ENCODE measurements at places on chromosomes 3 and 15. TPM values are rescaled to one million over a fixed set of nuclear protein-coding genes. Genes with fewer than 3 reads are reported as not detected.

Gene RPL22L1
- polyA plus RNA-seq, result 55.7 TPM

Gene DNAJC17
- 32.4 TPM for polyA plus RNA-seq

Gene RAD51
- polyA plus RNA-seq, result 0.93 TPM

Gene MCF2L2
- 2.7 TPM for polyA plus RNA-seq

Gene KY
- 0.30 TPM for polyA plus RNA-seq

Gene SLC24A5
- not detected for polyA plus RNA-seq

Gene ZNF660
- polyA plus RNA-seq, result 0.18 TPM

Gene DNASE1L3
- 0.32 TPM for polyA plus RNA-seq

Gene DNAH12
- not detected for polyA plus RNA-seq

DNA sequence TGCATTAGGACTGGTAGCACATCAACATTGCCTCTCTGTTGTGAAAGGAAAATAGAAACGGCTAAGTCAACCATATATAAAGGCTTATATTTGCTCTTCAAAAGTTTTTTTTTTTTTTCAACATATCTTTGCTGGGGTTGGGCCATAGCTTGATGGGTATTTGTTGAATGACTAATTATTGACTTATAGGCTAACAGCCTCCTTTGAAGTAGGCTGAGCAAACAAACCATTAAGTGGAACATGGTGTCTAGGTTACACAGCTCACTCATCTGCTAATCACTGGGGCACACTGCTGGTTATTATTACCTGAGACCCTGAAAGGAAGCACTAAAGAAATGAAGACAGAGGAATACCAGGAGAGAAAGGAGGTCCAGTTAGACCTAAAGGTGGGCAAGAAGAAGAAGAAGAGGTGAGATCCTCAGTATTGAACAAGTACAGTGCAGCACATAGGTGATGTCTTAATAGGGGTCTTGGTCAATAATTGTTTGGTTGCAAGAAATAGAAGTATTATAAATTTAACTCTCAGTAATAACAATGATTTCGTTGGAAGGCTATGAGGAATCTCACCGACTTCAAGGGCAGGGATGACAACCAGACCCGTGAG is 139.4 kb downstream of the RPLP1 start:
- no peak for DNase-seq

DNA sequence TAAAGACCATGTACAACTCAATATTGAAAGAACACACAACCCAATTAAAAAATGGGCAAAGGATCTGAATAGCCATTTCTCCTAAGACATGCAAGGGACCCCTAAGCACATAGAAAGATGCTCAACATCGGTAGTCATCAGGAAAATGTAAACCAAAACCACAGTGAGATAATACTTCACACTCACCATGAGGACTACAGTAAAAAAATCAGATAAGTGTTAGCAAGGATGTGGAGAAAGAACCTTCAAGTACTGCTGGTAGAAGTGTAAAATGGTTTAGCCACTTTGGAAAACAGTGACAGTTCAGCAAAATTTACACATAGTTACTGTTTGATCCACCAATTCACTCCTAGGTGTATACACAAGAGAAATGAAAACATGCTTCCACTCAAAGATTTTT is 30.1 kb upstream of the XIRP1 start:
- DNase-seq, result no peak

DNA sequence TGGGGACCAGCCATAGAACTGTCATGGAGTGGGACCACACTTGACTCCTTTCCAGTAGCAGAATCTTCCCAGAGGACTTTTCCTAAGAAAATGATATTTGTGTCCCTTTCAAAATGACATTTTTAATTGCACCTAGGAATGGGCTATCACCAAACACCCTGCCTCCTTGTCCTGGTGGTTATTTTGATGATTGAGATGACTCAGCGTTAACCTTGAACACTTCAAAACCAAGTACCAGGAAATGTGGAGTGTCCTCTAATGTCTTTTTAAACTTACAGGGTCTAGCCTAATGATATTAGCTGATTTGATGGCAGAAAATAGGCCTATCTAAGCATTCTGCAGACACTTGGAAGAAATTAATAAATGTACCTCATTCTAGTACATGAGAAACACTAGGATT is 90.7 kb downstream of the HHLA2 start:
- DNase-seq, result no peak

DNA sequence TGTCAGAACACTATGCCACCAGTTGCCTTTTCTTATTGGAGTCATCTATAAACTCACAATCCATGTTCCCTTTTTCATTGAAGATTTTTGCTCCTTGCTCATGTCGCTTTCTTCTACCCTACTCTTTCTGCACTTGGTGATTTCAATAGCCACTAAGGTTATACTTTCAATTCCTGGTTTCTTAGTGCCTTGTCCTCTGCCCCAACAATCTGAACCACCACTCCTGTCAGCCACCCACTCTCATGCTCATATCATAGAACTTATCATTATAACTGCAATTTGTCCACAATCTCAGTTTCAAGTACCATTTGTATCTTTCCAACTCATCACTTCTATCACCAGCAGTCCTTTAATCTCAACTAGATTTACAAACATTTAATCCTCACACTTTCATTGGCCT is 10.0 kb upstream of the GRAMD1C start:
- no peak for DNase-seq

GRCh38 chr15:74265046-74265639 is 29.0 kb downstream of the CCDC33 start:
- DNase-seq, result peak; percentile 53

GRCh38 chr3:187208159-187208558 is 10.9 kb downstream of the RTP1 start:
- DNase-seq, result no peak

GRCh38 chr3:30167541-30168011 is 438.8 kb upstream of the TGFBR2 start:
- DNase-seq, result no peak

GRCh38 chr3:29153811-29154210 is 127.1 kb upstream of the RBMS3 start:
- no peak for DNase-seq

- DNase-seq, result no peak
These were observed 760.8 kb upstream of the CFAP20DC start for GRCh38 chr3:59810606-59811005.

GRCh38 chr3:183360971-183361624 is 67.3 kb downstream of the MCF2L2 start:
- no peak for DNase-seq

DNA sequence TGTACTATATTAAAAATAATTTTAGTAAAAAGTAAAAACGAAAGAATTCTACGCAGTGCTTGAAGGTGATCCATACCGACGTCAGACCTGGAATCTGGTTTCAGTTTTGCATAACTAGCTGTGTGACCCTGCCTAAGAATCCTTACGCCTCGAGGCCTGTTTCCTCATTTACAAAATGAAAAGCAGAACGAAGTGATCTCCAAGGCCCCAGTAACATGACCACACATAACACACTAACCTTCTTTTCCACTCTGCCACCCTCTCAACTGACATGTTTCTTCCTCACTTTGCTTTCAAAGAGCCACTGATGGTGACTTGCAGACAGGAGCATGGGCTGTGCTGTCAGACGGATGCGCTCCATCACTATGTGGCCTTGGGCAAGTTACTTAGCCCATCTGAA is 4.8 kb downstream of the MESD start:
- DNase-seq, result no peak

DNA sequence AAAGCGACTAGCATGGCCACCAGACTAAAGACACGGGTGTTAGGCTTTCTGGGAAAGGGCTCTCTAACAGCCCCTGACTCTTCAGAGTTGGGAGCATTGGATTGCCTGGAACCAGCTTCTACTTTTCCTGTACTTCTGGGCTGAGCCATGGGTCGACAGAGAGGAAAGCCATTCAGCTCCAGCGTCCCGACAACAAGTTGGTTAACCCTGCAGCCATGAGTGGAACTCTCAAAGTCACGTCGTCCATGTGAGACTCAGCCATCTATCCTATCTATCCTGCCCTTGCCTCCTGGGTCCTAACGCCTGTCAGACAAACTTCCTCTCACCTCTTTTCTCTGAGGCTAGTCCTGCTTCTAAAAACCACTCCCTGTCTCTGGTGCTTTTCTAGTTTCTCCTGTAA is 32.6 kb upstream of the TBC1D5 start:
- no peak for DNase-seq

DNA sequence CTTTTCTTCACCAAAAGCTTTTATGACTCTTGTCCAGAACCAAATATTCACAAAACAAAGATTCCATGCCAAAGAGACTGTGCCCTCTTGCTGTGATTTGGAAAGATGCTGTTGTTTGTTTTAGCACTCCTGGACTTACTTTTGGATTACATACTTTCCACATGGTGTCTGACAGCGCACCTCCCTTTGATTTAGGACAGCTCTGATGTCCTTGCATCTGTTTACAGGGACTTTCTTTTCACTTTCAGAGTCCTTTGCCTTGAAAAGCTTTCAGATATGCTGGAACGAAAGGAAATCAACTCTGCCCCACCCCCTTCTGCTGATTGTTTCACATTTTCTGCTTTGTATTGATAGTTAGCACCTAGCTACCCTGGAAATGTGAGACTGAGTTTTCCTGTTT is 133.0 kb upstream of the NR2E3 start:
- DNase-seq, result no peak

DNA sequence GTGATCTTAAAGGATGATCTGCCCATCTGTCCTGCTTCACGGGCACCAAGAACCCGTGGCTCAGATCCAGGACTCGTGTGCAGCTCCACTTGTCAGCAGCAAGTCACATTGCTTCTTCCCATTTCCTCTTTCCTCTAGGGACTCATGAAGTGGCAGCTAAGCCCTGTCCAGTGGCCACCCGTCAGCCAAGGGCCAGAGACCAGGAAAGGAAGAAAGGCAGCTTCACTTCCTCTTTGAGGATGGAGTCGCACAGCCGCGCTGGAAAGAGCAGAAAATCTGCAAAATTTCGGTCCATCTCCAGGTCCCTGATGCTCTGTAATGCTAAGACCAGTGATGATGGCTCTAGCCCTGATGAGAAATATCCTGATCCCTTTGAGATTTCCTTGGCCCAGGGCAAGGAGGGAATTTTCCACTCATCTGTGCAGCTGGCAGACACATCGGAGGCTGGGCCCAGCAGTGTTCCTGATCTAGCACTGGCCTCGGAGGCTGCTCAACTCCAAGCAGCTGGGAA is 28.5 kb downstream of the IL16 start:
- peak; percentile 79 for DNase-seq

GRCh38 chr15:98282656-98283332 is 322.3 kb downstream of the ARRDC4 start:
- no peak for DNase-seq

DNA sequence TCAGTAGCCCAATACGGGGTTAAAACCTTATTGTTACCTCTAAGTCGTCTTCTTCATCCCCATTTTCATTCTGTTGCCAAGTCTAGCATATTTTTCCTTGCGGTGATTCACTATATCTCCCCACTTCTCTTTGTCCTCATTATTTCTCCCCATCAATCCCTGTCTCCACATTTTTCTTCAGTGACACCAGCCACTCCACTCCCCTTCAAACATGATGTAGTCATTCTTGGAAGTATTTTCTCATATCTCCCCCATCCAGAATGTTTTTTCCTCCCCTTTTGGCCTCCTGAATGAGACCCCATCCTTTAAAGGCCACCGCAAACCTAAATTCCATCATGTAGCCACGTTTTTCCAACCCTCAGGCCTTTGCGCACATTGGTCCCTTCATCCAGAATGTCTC is 105.9 kb downstream of the TOP2B start:
- DNase-seq, result no peak

DNA sequence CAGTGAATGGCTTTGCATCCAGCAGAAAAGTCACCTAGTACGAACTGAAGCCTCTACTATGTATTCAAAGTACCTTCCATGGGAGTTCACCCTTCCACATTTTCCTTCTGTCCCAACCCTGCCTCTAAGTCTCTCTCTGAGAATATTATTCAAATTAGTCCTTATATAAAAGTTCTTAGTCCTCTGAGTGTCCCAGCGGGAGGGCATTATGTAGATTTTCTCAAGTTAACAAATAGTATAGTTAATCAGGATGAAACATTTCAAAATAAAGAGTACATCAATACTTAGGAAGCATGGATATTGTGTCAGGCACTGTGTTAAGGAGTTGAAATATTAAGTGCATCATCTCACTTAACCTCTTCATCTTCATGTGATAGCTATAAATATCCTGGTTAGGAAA is 223.3 kb downstream of the CPNE4 start:
- DNase-seq, result no peak

DNA sequence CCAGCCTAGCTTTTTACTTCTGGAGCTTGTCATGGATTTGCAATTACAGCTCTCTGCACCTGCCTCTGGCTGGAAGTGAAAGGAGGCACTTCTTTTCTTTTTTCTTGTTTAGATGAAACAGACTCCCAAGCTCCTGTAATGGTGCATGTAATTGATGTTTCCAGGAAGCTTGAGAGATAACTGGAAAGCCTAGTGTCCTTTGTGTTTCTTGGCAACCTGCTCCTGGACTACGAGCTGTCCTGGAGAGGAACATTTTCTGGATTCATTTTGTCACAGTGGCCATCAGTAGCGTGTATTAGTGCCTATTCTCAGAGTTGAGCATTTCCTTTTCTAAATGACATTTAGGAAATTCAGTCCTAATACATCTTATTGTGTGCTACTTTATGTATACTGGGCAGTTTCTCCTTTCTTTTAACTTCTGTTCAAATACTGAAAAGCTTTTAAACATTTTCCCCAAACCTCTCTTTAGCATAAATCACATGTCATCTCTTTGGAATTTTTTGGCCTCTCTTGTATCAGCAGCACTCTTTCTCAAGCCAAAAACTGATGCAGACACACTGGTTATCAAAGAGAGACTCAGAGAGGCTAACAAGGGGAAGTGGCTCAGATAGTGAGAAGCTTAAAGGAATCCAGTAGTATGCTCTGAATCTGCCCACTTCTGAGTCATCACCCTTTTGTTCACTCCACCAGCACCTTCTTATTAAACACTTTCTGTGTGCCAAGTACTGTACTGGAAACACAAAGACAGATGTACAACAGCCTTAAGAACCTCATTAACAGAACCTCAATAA is 62.6 kb upstream of the SLC2A2 start:
- DNase-seq, result no peak

DNA sequence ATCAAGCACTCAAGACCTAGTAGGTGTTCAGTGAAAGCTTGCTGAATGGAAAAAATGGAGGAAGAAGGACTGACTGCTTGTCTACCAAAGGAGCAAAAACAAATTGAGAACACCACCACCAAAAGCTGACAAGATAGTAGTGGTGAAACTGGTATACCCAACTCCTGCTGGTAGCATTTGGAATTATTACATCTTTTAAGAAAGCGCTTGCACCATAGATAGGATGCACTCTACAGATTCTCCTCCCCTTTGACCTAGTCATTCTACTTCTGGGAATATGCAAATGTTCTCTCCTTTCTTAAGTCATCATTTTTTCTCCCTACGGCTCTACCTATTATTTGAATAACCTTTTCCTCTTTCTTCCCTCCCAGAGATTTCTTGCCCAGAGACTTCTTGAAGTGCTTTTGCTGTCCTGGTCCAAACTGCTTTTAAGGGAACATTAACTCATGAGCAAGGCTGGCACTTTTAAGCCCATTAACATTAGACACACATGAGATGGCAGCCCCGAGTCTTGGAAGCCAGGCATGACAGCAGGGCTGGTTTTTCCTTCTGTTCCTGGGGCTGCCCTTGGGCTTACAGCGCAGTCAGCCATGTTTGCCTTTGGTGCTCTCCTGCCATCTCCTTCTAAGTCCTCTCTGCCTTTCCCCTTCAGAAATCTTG is 75.0 kb upstream of the TLE3 start:
- no peak for DNase-seq

GRCh38 chr15:35195649-35196048 is 110.6 kb upstream of the NANOGP8 start:
- DNase-seq, result no peak

GRCh38 chr15:89759835-89760234 is 8.8 kb upstream of the MESP1 start:
- DNase-seq, result no peak

- DNase-seq, result no peak
These were observed 32.7 kb downstream of the RARB start for GRCh38 chr3:25460751-25461150.
